Left kidney (tissue), 8 donors: ENCODE measurements at places on chromosomes 4 and X.

- no peak for DNase-seq
Observed at GRCh38 chr4:100894339-100894870, 376.6 kb upstream of the EMCN start.

DNA sequence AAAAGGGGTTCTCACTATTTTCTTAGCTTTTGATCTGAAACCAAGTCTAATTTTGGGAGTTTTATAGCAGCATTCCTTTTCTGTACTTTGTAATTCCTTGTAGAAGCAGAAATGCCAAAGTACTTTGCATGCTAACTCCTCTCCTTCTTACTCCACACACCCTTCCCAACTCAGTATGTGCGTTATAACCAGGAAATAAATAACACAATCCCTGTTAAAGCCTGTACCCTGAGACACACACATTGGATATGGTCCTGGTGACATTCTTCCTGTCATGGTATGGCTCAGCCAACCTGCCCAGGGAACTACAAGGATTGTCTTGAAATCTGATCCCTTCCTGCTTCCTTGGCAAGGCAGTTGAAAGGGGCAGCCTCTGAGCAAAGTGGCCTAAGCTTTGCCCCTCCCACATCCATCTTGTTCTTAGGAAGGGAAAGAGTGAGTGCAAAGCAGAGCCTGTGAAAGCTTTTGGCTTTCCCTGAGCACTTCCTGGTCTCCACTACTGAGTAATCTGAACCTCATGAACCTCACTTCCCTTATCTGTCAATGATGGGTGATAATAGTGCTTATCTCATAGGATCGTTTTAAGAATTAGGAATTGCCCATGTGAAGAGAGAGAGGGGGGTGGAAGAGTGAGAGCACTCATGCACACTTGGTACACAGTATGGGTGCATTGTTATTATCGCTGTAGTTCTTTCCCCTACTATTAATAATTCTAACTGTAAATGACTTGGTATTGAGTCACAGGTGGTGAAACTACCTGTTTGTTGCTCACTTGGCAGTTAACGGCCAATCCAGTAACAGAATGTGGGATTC lies 109.3 kb downstream of the AFF2 start:
- peak; percentile 3 for DNase-seq

GRCh38 chrX:35826503-35826902 lies 28.4 kb downstream of the MAGEB16 start:
- no peak for DNase-seq

- DNase-seq = no peak
Observed at GRCh38 chr4:52780617-52781354, 29.6 kb upstream of the ERVMER34-1 start.

GRCh38 chr4:26887143-26887542 lies 26.5 kb downstream of the STIM2 start:
- DNase-seq = no peak

DNA sequence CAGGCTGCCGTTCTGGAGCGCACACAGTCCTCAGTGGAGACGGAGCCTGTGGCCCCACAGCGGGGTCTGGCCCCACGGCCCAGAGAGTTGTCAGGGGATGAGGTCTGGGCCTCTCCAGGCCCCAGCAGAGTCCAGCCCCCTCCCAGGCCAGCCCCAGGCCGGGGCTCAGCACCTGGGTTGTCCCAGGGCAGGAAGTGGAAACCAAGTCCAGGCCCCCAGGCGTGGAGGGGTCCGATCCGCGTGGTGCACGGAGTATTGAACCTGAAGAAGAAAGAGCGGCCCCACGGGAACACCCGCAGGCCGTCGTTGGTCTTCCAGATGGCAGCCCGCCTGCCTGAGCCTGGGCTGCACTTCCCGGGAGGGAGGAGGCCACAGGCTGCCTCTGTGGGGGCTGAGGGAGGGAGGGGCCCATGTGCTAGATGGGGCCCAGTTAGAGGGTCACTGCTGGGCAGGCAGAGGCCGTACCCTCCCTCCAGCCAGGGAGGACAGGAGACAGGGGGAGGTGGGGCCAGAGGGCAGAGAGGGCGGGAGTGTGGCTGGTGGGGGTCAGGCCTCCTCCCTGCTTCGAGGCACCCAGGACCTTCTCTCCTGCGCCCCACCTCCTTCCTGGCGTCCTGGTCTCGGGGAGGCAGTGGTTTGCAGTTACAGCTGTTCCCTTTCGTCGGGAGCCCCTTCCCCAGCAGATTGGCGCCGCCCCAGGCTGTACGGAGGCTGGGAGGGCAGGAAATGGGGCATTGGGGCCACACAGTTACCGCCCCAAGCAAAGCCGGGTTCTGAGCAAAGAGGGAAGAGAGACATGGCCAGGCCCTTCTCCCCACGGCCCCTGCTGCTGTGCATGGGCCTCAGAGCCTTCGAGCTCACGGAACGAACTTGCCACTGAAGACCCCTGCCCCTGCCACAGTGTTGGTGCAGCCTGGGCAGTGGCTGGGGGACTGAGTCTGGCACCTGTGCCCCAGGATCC lies 8.1 kb downstream of the HGFAC start:
- no peak for DNase-seq

GRCh38 chr4:128387600-128388351 lies 100.2 kb upstream of the PGRMC2 start:
- DNase-seq = no peak

GRCh38 chr4:16685536-16685935 lies 212.9 kb downstream of the LDB2 start:
- no peak for DNase-seq

- no peak for DNase-seq
Observed at GRCh38 chrX:33307911-33308354, 96.6 kb upstream of the DMD start.
